ENCODE measurements at places on chromosomes 11 and 22. TPM values are rescaled to one million over a fixed set of nuclear protein-coding genes. Genes with fewer than 3 reads are reported as not detected.

DNA sequence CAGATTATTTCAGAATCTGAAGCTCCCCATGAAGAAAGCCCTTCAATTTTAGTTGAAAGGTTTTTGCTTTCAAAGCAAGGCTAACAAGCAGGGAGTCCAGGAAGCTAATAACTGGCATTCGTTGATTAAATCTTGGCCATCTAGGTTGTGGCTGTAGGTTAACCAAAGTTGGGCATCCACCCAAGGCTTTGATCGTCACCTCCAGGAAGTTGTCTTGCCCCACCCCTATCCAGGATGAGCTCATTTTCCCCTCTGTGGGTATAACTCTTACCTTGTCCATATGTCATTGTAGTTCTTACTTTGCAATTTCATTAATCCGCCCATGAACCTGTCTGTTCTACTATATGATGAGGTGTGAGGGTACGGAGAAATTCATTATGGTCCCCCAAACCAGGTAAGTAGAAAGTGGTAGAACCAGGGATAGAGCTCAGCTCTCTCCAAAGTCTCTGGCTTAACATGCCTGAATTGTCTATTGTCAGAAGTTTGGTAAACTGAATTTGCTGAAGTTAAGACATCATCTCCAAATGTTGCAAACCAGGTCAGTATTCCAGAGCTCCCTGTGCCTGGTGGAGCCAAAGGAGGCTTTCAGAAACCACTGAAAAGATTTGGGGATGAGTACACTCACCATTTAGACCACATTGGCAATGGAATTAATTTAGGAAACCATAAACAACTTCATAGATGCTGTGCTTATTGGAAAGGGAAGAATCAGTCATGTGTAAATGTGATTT lies 97.1 kb downstream of the CD44 start:
- H3K4me1 ChIP-seq: peaks cover 5% of the 10 kb centered on the region
- no peaks in the 10 kb centered on the region for H3K36me3 ChIP-seq
- DNase-seq: no peak
- no peaks in the 10 kb centered on the region for H3K27me3 ChIP-seq
- H3K27ac ChIP-seq: no peak overlapping the region

- no peak for DNase-seq
- no peaks in the 10 kb centered on the region for H3K4me1 ChIP-seq
- H3K36me3 ChIP-seq: no peaks in the 10 kb centered on the region
- no peak overlapping the region for H3K27ac ChIP-seq
- no peaks in the 10 kb centered on the region for H3K27me3 ChIP-seq
These were observed 537.4 kb upstream of the CCDC90B start for GRCh38 chr11:83823461-83824025.

LRRC4C gene
- 0.35 TPM for total RNA-seq

OR2AG1 gene
- 0.04 TPM for total RNA-seq

DNA sequence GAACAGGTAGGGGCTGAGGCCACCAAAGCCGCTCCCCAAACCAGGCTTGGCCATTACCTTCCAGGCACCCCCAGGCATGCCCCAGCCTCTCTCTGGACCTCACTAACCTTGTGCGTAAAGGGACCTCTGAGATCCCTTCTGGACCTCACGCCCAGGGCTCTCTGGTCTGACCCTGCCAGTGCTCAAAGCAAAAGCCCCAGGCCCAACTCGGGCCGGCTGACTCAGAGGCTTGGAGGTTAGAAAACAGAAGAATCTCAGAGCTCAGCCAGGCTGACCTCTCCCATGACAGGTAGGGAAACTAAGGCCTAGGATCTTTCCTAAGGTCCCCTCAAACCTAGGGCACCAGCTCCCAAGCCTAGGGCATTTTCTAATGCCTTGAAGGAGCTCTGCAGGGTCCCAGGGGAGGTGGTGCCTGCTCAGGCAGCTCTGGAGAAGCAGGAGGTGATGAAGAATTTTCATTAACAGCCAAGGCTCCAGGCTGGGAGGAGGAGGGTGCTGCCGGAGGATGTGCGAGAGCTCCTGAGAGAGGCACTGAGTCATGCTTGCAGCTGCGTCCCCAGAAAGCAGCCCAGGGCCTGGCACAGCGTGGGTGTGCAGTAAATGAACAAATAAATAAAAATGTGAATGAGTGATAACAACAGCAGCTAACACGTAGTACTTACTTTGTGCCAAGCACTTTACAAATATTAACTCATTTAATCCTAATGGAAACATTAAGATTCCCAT lies 25.6 kb downstream of the ARRB1 start:
- no peaks in the 10 kb centered on the region for H3K27me3 ChIP-seq
- H3K36me3 ChIP-seq: no peaks in the 10 kb centered on the region
- peaks cover 31% of the 10 kb centered on the region for H3K4me1 ChIP-seq
- no peak overlapping the region for H3K4me3 ChIP-seq
- DNase-seq: no peak

ELMOD1 gene
- 1.2 TPM for total RNA-seq

DNA sequence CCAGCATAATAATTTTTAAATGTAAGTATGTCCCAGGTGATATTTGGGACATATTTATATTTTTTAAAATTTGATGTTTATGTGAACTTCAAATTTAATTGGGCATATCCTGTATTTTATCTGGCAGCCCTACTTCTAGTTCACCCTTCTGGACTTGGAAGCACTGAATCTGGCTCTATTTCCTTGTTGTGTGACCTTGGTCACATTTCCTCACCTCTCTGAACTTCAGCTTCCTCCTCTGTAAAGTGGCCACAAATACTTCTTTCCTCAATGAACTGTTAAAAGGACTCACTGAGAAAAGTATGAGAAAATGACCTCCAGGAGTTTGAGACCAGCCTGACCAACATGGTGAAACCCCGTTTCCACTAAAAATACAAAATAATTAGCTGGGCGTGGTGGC lies 8.1 kb upstream of the RNF185 start:
- H3K36me3 ChIP-seq: no peaks in the 10 kb centered on the region
- H3K4me1 ChIP-seq: no peaks in the 10 kb centered on the region
- no peak for DNase-seq
- H3K27ac ChIP-seq: no peak overlapping the region
- H3K27me3 ChIP-seq: peaks cover under 1% of the 10 kb centered on the region
- no peak overlapping the region for H3K4me3 ChIP-seq

POU2AF2 gene
- not detected for total RNA-seq
